GM10248 (cell line): ENCODE measurements at places on chromosomes 13 and 19.

- no peak for DNase-seq
Observed at GRCh38 chr19:2342656-2343288, 14.3 kb downstream of the SPPL2B start.

DNA sequence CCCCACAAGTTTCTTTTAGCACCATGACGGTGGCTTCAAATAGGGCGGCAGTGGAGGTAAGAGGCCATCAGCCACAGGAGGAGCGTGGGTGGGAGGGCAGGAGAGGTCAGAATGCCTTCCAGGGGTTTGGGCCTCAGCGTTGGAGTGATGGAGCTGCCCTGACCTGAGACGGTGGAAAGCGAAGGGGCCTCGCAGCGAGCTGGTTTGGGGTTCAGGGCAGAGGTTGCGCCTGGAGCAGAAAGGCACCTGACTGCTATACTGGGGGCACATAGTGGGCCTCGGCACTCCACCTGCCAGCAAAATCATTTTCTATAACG, 382 bp upstream of the NAXD start:
- no peak for DNase-seq

GRCh38 chr13:110616103-110617101, 1.1 kb downstream of the NAXD start:
- peak; percentile 74 for DNase-seq

DNA sequence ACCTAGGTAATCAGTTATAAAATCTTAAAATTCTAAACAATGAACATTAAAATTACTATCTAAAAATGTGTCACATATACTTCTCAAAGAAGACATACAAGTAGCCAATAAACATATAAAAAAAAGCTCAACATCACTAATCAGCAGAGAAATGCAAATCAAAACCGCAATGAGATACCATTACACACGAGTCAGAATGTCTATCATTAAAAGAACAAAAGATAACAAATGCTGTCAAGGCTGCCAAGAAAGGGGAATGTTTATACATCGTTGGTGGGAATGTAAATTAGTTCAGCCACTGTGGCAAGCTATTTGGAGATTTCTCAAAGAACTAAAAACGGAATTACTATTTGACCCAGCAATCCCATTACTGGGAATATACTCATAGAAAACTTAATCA, 310.3 kb upstream of the EDNRB start:
- no peak for DNase-seq

DNA sequence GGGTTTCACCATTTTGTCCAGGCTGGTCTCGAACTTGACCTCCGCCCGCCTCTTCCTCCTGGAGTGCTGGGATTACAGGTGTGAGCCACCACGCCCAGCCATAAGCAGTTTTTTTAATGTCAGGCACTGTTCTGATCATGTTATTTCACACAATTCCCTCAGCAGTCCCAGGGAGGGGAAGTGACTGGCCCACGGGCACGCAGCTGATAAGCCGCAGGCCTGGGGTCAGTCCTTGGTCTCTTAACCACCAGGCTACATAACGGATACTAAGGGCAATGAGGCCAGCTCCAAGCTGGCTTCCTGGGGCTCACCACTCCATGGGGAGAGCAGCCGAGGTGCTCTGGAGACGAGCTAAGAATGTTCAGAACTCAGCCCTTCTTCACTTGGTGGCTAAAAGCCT, 13.5 kb downstream of the BRSK1 start:
- DNase-seq, result no peak

- no peak for DNase-seq
Observed at GRCh38 chr19:39641773-39642172, 13.9 kb upstream of the LGALS16 start.

- DNase-seq, result peak; percentile 57
Observed at GRCh38 chr13:23384111-23384510, 49.4 kb downstream of the SACS start.

DNA sequence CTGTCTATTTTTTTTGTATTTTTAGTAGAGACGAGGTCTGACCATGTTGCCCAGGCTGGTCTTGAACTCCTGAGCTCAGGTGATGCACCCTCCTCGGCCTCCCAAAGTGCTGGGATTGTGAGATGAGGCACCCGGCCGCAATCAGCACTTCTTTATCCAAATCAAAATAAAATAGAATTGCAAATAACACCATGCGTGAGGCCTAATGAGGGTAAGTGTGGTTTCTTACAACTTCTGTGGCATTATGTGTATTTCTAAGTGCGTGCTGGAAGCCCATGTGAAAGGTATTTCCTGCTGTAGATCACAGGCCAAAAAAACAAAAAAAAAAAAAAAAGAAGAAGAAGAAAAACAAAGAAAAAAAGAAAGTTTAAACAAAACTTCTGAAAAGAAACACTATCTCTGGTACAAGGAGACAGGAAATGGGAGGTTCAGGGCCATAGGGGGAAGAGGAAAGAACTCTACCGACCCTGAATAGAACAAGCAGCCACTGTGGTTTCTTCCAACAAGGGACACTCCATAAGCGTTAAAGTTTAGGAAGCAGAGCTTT, 3.0 kb upstream of the GRAMD1A start:
- DNase-seq, result no peak

DNA sequence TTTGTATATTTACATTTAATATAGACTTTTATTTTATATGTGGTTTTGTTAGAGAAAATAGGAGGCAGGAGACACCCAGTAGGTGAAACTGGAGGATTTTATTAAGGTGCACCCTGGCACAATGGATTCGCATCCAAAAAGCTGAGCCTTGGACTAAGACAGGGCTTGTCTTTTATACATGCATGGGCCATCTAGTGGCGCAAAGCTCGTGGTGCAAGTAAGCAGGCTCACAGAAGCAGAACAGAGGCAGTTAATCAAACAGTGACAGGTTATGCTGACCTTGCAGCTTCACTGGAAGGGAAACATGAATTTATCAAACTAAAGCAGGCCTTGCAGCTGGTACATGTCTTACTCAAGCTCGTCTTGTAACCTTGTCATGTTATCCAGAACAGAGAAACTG, 58.8 kb upstream of the ZNF681 start:
- no peak for DNase-seq

GRCh38 chr13:40502236-40502635, 164.2 kb downstream of the FOXO1 start:
- DNase-seq, result no peak

DNA sequence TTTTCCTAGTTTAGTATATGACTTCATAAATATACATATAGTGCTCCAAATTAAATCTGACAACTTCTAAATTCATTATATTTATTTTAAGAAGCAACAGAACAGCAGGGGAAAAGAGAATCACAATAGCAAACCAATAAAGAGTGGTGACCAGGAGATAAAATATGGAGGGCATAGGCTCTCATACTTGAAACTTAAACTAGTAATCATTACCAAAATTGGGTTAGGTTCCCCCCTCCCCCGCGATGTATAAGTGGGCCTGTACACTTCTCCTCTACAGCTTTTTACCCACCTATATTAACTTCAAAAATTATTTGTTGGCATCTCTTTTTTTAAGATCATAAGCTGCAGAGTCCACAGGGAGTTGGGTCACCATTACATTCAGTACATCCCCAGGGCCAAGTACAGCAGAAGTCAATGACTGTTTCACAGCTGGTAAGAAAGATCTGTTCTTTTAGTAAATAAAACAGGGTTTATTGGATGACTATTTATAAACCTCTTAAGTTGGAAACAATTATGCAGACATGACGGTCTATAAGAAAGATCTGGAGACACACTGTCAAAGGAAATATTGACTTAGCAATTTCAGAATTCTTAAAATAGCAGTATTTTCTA, 29.4 kb downstream of the KLF12 start:
- no peak for DNase-seq

DNA sequence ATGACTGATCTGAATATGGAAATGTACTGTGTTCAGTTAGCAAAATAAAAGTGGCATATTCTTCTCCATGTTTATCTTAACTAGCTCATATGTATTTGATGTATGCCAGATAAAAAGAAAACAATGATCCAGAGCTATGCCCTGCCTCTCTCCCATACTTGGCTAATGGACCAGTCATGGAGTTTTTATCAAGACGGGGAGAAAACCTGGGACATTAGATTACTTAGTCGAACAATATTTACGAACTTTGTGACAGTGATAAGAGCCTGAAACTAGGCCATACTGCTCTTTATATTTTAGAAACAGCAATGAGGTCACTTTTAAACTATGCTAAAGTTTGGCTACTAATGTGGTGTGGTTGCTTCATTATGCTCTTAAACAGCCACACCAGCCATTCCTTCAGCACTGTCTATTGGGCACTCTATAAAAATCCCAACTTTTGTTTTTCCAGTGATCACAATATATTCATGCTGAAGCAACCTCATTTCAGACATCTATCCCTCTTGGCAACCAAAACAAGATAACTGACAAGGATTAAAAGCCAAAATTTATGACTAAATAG, 265.0 kb downstream of the FGF14 start:
- DNase-seq, result no peak

DNA sequence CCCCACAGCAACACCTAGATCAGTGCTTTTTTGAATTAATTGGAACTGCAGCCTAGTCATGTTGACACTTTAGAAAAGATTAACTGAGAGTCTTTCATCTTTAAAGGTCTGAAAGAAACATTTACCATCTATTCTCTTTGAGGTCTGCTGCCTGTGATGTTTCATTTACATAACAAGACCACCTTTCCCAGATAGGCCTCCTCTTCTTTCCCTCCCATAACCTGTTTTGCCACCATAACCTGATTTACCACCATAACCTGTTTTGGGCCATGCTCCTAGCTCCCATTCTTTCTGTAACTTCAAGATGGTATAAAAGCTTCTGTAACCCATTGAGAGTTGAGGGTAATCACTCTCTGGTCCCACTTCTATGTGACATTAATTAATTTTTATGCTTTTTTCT, 320.8 kb downstream of the PCDH20 start:
- no peak for DNase-seq

DNA sequence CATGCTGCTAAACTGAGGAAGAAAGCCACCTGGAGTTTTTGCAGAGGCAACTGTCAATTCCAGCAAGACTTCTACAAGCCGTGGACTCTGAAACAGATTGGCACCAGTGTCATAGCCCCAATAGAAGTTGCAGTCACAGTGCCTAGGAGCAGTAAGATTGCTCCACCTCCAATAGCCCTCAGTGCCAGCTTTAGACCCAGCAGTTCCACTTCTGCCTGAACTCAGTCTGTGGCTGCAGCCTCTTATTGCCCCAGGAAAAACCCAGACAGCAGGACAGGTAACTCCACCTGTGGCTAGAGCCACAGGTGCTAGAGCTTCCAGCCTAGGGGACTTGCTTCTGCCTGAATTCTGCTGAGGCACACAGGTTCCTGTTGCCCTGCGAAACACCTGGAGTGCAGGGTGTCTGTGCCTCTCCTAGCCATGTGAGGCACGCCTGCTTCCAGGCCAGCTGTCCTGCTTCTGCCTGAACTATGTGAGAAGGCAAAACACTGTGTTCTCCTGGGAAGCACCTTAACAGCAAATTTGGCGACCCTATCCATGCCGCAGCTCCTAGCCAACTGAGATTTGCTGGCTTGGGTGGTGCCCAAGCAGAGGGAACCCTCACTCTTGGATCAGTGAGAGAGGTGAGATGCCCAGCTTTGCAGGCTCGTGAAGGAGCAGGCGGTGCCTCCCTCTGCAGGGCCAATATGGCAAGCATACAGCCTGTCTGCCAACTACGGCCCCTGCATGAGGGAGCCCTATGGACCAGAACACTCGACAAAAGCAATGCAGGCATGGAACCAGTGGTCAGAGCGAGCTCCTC, 607.6 kb downstream of the PCDH17 start:
- DNase-seq, result no peak

- DNase-seq, result no peak
Observed at GRCh38 chr13:102651892-102652291, 43.0 kb downstream of the METTL21C start.

GRCh38 chr13:98822225-98822606, 69.7 kb upstream of the SLC15A1 start:
- no peak for DNase-seq

DNA sequence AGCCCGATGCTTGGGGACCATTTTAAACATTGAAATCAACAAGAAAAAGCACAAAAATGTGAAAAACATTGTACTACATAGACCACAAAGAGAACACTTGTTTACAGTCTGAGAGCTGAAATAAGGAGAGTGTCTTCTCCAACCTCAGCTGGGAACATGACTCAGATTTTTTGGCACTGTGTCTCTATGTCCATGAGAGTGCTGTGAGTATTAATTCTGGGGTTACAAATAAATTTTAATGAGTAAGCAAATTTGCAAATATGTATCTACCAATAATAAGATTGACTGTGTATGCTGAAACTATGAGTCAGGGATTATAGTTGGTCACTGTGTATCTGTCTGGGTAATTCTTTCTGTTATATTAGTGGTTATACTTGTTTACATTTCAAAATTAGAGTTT, 174.0 kb downstream of the DCT start:
- DNase-seq, result no peak

DNA sequence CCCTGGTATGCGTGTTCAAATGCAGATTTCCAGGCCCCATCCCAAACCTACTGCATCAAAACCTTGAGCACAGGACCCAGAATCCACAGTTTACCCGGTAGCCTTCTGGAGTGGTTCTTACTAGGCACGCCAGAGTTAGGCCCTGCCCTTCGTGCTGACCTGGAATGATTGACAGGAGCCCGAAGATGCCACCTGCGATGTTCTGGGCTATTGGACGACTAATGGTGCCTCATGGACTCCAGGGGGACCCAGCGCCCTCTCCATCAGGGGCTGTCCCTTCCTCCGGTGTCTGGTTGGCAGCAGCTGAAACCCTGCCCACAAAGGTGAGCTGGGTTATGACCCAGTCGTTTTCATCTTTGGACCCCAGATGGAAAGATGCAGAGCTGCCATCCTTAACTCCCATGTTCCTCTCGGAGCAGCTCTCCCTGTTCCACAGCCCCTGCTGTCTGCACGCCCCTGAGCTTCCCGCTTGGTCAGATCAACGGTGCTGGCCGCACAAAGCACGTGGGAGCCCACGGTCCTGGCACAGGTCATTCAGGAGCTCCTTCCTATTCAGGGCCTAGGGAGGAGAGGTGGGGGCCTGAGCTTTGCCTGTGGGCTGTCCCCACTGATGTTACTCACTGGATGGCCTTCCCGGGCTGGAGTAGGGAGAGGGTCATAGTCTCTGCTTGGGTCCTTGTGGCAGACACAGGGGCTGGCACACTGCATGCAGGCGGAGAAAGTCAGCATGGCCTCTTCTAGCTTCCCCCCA, 65.8 kb downstream of the GPR12 start:
- DNase-seq, result no peak

DNA sequence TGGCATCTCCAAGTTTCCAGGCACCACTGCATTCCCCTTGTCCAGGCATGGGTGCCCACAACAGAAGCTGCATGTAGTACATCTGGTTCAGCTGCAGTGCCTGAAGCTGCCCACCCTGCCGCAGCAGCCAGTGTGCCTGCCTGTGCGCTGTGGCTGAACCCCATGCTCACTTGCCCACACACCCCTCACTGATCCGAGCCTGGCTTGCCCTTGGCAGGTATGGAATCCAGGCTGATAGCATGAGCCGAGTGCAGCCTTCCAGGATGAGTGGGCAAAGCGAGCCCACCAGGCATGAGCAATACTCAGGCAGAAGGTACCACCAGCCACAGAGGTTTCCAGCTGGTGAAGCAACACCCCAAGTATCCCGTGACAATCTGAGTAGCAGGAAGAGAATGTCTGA, 280.3 kb upstream of the KLF12 start:
- DNase-seq, result no peak
